KG1 (cell line): ENCODE measurements at places on chromosomes 4 and X.

- DNase-seq = no peak
These were observed 547.0 kb upstream of the NDST4 start for GRCh38 chr4:115660465-115660864.

DNA sequence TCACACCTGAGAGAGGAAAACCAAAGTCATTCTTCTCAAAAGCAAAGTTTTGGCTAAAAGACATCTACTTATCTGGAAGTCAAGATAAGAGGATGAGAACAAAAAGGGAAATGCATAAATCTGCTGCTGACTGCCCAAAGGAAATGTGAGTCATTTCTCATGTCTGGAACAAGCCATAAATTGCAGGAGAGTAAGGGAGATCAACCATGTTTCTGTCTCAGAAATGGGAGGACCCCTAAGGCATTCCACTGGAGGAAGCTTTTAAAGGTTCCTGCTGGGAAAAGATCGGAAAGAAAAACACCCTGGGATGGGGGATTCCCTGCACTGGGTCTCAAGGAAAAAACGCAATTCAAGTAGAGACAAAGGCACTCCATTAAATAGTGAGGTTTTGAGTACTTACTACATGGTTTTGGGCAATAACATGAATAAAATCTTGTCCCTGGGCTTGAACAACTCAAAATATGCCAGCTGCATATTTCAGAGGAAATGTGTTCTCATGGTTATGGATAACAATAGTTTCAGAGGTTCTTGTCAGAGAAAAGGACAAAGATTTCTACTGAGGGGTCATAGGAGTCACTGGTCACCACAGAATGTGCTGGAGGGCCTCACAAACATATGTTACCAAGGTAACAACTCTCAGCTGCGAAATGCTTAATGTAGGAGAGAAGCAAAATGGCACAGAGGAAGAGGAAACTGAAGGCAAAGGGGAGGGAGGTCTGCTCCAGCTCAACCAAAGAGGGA, 19.3 kb downstream of the GPR143 start:
- peak; percentile 4 for DNase-seq

- DNase-seq = no peak
These were observed 51.7 kb upstream of the CLCN4 start for GRCh38 chrX:10104958-10105658.

- no peak for DNase-seq
These were observed 34.8 kb downstream of the CCDC149 start for GRCh38 chr4:24877868-24878635.

DNA sequence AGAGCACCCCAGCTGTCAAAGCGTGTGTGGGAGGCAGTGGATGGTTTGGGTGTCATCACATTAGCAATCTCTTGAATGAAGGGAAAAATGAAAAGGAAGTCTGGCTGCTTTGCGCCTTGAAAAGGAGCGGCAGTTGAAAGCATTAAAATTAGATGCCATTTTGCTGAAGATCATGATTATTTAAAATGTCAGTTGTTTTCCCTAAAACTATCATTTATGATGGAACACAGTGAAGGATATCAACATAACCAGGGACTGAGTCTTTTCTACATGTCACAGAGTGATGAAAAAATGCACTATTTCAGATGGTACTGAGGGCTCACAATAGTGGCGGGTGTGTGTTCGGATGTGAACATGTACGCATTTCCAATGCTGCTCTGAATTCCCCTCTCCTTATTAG, 450.2 kb upstream of the CPEB2 start:
- no peak for DNase-seq

GRCh38 chrX:107205770-107206696, at the start of the genes DNAAF6 and NUP62CL:
Gene DNAAF6 (plus strand): TSS chrX:107206611. CDS start chrX:107212876, 6,265 bp downstream.
Gene NUP62CL (minus strand): TSS chrX:107206433. CDS start chrX:107175146, 31,287 bp downstream.
- no peak for DNase-seq

GRCh38 chr4:142035566-142035965, 399.2 kb downstream of the IL15 start:
- no peak for DNase-seq

- DNase-seq = no peak
These were observed 32.1 kb upstream of the TEX13D start for GRCh38 chrX:124300405-124300804.

- no peak for DNase-seq
These were observed 95.7 kb upstream of the IL15 start for GRCh38 chr4:141540643-141541042.

DNA sequence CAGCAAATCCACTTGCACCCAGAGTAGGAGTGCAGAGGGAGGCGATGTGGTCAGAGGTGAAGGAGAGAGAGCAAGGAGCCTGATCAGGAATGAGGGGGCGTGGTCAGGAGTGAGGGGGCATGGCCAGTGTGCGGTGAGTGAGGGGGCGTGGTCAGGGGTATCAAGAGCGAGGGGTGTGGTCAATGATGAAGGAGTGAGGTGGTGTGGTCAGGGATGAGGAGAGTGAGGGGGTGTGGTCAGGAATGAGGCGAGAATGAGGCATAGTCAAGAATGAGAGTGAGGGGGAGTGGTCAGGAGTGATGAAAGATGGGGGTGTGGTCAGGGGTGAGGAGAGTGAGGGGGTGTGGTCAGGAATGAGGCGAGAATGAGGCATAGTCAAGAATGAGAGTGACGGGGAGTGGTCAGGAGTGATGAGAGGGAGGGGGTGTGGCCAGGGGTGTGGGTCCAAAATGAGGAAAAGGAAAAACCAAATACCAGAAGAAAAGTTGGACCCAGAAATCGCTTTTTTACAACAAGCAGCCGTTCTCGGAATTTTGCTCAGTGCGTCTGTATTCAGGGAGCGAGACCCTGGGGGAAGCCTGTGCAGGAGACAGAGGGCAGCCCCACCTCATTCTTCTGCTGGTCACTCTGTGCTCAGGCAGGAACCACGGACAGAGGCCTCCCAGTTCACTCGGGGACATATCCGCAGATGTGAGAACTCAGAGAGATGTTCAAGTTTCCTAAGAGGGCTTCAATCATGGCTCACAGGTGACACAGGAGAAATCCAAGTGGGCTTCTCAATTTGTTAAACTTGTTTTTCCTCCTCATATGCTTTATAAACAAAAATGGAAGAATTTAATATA, 47.5 kb downstream of the MAGEA1 start:
- no peak for DNase-seq

DNA sequence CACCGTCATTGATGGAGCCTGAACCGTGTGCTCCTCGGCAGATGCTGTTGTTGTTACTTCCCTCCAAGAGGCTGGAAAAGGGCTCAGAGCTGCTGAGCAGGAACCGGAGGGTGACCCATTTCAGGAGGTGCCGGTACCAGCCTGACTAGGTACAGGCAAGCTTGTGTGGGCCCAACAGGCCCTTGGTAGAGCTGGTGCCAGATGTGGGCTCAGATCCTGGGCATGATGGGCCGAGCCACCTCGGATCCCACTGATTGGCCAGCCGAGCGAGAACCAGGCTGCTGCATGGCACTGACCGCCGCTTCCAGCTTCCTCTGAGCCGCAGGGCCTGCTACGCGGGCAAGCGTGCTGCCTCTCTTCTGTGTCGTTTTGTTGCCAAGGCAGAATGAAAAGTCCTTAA, 33.7 kb downstream of the NOP14 start:
- DNase-seq = no peak

DNA sequence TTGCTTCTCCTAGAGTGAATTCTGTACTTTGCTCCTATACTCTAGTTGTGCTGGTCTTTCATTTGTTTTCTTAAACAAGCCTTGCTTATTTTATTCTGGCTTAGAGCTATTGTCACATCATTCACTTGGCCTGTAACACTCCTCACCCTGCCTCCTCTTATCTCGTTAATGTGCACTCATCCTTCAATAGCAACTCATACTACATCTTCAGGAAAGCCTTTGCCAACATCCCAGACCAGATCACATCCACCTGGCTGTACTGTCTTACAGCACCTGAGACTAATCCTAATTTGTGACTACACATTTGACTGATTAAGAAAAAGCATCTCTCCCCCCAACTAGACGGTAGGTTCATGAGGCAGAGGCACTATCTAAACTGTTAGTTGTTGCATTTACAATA, 80.8 kb downstream of the SLC7A11 start:
- DNase-seq = no peak

DNA sequence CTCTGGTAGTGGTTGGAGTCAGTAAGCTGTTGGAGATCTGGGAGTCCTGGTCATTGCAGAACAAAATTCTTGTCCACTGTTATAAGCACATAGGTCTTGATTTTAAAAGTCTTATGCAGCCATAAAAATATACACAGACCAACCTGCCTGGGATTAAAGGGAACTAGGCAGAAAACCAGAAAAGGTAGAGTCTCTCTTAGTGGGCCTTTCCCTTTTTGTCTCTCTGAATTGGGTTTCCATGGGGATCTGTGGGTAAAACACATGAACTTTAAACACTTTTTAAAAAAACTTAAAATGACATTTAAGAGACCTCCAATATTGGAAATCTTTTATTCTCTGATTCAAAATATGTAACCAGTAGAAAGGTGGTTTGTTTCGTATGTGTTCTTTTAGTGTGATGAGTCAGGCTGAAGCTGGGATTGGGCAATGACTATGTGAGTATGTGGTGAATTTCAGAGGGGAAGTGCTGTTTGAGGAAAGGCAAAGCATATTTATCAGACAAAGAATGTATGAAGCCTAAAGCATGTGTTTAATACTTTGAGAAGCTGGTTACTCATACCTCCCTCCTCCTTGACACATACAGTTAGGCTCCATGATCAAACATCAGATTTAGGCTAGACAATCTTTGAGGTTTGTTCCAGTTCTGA, 29.6 kb downstream of the SLC16A2 start:
- peak; percentile 1 for DNase-seq

DNA sequence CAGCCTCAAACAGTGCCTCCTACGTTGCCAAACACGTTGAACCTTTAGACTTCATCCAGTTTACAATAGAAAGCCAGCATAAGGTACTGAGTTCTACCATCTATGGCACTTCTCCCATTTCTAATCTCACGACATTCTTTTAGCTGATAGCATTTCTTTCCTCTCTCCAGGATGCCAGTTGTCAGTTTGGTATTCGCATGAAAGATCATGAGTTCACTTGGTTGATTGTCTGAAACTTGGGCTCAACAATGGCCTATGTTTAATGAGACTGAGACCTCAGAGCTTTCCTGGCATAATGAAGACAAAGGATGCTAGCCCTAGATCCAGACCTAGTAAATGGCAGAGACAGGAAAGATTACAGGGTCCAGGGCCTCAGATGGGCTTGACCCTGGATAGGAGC, 69.2 kb upstream of the SPRY1 start:
- no peak for DNase-seq

- no peak for DNase-seq
These were observed 178.9 kb upstream of the GPC4 start for GRCh38 chrX:133594156-133594555.

GRCh38 chr4:176894498-176894897, 101.8 kb upstream of the VEGFC start:
- no peak for DNase-seq

- DNase-seq = no peak
These were observed 156.6 kb downstream of the CAMK2D start for GRCh38 chr4:113604955-113605354.

DNA sequence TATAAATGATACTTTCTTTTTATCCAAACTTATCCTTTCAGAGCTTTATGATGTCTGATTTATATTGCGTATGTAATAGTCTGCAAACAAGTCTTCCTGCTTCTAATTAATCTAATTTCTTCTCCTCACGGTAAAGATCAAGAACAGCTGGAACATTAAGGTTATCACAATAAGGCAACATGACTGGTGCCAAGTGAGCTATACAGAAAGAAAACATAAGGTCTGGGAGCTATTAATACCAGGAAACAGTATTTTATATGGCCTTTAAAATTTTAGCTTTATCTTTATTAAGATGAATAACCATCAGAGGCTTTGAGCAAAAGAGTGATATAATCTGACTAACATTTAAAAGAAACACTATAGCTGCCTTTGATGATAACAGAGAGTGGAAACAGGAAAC, 28.7 kb upstream of the CABS1 start:
- DNase-seq = no peak

DNA sequence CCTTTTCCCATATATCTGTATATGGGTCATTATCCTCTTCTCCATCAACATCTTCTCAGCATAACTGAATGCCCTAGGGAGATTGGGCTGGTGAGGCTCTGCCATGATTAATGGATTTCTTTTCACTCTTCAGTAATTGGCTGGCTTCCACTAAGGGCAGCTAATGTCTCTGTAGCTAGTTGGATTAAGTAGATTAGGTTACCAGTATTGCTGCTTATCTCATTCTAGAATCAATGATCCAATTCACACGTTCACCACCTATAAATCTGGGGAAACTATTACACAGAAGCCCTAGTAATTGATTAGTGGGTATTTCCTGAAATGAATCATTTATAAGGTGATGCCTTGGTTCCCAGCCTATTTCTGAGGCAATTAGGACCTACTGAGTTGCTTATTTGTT, 94.8 kb downstream of the KDR start:
- DNase-seq = no peak

GRCh38 chr4:152090543-152090942, 329.7 kb upstream of the GATB start:
- no peak for DNase-seq
